Osteoblast (primary cell): ENCODE measurements at places on chromosomes 3 and 15. TPM values are rescaled to one million over a fixed set of nuclear protein-coding genes. Genes with fewer than 3 reads are reported as not detected.

- H3K4me1 ChIP-seq: peaks cover 5% of the 10 kb centered on the region
- no peak overlapping the region for H3K4me3 ChIP-seq
Observed at GRCh38 chr3:159448902-159449301, 539.7 kb upstream of the IL12A start.

SKOR1 gene
- total RNA-seq: 0.29 and 0.36 TPM in 2 replicates

- H3K4me3 ChIP-seq: no peak overlapping the region
- no peaks in the 10 kb centered on the region for H3K36me3 ChIP-seq
- H3K27me3 ChIP-seq: no peaks in the 10 kb centered on the region
- H3K27ac ChIP-seq: no peak overlapping the region
- no peak for DNase-seq
- peaks cover 6% of the 10 kb centered on the region for H3K4me1 ChIP-seq
Observed at GRCh38 chr3:80238152-80238551, 470.4 kb upstream of the ROBO1 start.

DNA sequence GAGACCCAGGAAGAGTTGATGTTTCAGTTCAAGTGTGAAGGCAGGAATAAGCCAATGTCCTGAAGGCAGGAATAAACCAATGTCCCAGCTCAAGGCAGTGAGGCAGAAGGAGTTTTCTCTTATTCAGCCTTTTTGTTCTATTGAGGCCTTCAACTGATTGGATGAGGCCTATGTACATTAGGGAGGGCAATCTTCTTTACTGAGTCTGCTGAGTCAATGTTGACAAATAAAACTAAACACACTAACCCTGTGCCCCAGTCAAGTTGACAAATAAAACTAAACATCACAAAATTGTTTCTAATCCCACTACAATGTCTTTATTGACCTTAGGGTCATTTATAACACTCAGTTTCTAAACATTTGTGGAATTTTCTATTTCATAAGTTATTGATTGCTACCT is 100.0 kb downstream of the CACNA2D3 start:
- H3K36me3 ChIP-seq: no peaks in the 10 kb centered on the region
- H3K4me3 ChIP-seq: no peak overlapping the region
- no peak overlapping the region for H3K27ac ChIP-seq
